ENCODE measurements at places on chromosomes 11 and 22.

- DNase-seq = no peak
These were observed 17.1 kb upstream of the CCT8L2 start for GRCh38 chr22:16609548-16610261.

- no peak for DNase-seq
These were observed 24.8 kb upstream of the CLDN5 start for GRCh38 chr22:19548964-19549363.

GRCh38 chr11:119422809-119423508, at the start of gene THY1:
Gene THY1, minus strand, starts transcription at chr11:119423172. Its CDS starts 2,267 bp downstream, at chr11:119420905.
- no peak for DNase-seq

GRCh38 chr22:38462960-38463784, 4.7 kb upstream of the KDELR3 start:
- DNase-seq = no peak

GRCh38 chr22:37019309-37020191, at the start of the genes MPST and TST:
Gene MPST, plus strand, starts transcription at chr22:37019742. Its CDS starts 95 bp downstream, at chr22:37019837.
Gene TST, minus strand, starts transcription at chr22:37019447. Its CDS starts 715 bp downstream, at chr22:37018732.
- DNase-seq = no peak

- DNase-seq = no peak
These were observed 32.6 kb downstream of the MYO18B start for GRCh38 chr22:25774575-25775026.

DNA sequence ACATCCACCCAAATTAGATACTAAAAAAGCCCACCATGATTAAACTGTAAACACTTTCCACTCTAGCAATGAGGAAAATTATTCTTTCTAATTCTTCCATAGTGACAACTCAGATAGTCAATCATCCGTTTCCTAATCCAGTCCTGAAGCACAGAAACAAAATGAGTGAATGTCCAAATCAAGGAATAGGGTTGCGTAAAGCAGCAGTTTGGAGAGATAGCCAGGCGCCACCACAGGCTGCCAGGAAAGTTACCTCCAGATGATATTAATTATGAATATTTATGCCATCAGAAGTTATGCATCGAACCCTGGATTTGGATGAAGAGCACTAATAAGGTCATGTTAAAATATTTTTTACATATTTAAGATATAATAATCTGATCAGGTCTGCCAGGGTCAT, 63.2 kb downstream of the ETS1 start:
- no peak for DNase-seq

DNA sequence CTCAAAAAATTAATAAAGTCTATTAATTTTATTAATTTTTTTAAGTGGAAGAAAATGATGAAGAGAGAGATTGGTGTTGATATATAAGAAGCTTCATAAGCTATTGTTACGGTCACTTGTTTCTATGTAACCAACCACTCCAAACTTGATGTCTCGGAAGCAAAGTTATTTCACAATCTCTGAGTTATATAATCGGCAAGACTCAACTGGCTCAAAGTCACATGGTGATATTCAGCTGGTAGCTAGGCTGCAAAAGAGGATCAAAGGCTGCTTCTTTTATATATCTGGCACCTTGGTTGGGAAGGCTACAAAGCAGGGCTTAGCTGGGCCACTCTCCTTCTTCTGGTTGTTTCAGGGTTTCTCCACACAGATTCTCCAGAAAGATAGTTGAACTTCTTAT, 245.1 kb upstream of the ARHGAP42 start:
- DNase-seq = no peak

GRCh38 chr11:16893456-16894066, 120.7 kb downstream of the PLEKHA7 start:
- DNase-seq = no peak

- no peak for DNase-seq
These were observed 9.6 kb upstream of the TPST2 start for GRCh38 chr22:26599505-26599904.

GRCh38 chr11:130872102-130872501, 44.2 kb downstream of the SNX19 start:
- DNase-seq = no peak

- no peak for DNase-seq
These were observed 51.4 kb upstream of the CRYBB3 start for GRCh38 chr22:25148149-25148691.

DNA sequence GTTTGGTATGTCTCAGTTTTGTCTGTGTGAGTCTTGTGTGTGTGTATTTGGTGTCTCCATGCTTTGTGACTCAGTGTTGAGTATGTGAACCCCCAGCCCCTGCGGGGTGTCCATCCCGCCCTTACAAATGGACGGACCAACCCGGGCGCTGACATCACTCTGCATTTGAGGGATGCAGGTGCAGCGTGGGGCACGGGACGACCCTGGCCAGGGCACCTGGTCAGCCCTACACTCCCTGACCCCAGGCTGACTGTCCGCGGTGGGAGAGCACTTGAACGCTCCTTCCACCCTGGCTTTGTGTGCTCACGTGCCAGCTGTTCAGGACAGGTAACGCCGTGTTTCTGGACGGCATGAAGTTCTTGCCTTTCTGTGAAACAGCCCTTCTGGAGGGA, 369.0 kb downstream of the BRD1 start:
- DNase-seq = no peak

DNA sequence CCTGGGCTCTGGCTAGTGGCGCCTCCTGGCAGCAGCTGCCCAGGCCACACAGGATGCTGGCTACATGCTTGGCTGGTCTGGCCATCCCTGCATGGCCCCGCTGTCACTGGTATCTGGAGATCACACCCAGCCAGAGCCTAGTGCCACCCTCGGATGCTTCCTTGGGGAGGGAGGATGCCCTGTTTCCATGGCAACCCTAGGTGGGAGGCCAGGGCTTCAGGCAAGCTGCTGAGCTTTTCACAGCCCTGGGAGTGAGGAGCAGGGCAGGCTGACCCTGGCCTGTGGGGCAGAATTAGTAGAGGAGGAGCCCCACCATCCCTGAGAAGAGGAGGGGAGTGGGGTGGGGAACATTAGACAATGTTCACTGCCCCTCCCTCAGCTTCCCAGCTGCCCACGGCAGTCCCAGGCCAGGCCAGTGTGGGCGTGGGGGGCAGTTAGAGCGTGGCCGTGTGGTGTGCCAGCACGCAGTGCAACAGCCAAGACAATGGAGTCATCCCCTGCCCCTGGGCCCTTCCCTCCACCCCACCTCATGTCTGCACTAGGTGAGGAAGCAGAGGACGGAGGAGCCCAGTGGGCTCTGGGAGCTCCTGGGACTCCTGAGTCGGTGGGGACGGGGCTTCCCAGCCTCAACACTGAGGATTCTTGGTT, 50.4 kb downstream of the PARVB start:
- DNase-seq = no peak

GRCh38 chr11:19683141-19683805, 29.4 kb upstream of the NAV2 start:
- DNase-seq = no peak

DNA sequence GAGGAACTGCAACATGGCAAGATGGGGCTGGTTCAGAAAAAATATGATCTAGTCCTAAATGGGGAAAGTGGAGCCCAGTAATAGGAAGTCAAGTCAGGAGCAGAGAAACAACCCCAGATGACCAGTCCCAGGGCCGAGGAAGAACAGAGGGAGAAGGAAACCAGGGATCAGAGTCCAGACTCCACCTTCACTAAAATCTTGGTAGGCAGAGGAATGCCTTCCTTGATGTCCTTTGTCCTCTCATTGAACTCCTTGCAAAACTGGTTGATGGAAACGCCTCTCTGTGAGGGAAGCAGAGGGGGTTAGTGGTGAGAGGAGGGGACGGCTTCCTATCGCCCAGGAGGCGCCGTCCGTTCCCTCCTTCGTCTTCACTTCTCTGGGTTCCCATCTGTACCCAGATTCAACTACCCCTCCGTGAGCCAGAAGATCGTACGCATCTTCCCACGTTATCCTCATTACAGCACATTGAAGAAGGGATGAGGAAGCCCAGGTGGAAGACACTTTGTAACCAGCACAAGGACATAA, 607 bp downstream of the MRPL11 start:
- no peak for DNase-seq

GRCh38 chr11:47276923-47277322, 7.0 kb downstream of the MADD start:
- DNase-seq = no peak

DNA sequence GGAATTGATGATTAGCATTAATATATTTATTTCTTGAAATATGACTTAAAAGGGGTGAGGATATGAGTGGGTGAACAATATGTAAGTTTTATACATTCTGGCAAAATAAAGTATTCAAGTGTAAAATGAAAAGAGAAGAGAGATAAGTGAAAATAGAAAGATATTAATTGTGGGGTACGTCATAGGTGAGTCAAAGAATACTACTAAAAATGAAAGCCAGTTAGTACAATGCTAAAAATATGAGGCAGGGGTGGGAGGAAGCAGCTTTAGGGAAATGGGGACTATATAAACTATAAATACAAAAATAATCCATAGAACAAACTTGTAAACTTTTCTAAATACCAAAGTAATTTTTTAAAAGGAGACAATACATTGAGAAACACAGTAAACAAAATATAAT, 661.4 kb downstream of the CNTN5 start:
- DNase-seq = no peak

DNA sequence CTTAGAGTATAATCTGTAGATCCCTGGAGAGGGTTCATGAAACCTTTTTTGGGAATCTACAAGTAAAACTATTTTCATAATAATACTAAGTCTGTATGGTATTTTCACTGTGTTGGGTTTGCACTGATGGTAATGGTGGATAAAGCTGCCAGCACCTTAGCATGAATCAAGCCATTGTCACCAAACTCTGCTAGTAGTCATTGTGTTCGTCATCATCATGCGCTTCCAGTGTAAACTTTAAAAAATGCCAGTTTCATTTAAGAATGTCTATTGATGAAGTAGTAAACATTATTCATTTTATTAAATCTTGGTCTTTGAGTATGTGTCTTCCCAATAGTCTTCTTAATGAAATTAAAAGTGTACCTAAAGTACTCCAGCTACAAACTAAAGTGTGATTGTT, 15.0 kb downstream of the ALKBH3 start:
- DNase-seq = no peak

DNA sequence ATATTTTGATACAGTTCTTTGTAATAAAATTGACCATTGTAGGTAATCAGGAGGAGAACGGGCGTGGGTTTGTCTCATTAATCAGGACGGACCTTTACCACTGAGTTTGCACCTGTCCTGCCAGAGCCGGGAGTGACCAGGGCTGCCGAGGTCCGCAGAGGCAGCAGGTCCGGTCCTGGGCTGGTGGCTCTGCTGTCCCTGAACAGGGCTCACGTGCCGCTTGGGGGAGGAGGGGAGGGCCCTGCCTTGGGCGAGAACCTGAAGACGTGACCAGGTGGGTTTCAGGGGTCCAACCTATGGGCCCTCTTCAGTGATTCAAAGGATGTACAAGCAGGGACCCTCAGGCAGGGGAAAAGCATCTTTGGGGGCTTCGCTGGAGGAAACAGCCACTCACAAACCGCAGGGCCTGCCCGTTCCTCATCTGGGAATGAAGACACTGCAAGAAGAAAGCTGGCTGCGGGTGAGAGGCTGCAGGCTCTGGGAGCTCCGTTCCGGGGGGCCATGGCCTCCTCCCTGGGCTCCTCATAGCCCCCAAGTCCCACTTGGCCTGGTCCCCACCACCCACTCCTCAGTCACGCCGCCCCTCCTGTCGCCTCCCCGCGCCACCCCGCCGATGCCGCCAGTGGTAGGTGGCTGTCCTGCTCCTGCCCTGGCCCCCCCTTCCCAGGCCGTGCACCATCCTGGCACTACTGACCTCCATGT, 9.2 kb downstream of the CRELD2 start:
- DNase-seq = no peak

- no peak for DNase-seq
These were observed 36.3 kb downstream of the BCR start for GRCh38 chr22:23216461-23217170.

DNA sequence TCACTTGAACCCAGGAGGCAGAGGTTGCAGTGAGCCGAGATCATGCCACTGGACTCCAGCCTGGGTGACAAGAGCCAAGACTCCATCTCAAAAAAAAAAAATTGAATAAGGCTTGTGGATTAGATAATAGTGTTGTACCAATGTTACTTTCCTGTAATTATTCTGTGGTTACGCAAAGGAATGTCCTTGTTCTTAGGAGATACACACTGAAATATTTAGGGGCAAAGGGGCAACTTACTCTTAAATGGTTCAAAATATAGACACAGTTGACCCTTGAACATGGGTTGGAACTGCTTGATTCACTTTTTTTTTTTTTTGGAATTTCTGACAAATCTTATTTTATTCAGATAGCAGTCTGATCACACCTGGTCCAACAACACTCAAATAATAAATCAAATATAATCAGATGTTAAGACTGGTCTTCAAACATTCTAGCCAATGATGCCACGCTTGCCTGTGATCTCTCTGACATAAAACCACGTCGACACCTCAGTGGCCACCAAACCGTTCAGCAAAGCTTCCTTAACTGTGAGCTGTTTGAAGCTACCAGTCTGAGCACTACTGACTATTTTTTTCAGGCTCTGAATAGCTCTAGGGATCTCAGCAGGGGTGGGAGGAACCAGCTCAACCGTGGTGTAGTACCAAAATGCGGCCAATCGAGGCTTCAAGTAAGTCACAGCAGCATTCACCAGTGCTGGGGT, 710 bp downstream of the ATP5MGL start:
- DNase-seq = no peak

DNA sequence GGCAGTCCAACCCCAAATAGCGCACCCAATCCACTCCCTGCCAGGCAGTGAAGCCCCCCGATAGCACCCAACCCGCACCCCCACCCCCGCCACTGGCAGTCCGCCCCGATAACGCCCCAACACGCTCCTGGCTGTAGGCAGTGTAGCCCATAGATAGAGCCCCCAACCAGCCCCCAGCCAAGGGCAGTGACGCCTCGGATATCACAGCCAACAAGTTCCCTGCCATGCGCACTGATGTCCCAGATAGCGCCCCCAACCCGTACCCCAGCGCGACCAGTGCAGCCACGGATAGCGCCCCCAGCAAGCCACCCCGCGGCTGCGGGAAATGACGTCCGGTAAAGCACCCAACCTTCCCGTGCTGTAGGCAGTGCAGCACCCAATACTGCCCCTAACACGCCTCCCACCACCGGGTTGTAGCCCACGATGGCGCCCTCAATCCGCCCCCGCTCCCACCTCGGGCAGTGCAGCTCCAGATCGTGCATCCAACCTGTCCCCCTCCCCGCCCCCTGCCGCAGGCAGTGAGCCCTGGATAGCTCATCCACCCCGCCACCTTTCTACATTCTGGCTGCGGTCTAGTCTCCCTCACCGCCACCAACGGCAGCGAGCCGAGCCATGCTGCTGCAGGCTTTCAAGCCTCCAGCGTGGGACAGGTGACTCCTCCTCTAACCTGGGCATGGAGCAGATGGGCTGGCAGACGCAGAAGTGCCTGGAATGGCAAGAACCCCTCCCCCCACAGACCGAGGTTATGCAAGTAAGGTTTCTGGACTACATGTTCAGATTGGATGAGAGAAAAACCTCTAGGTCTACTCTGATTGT, 625 bp downstream of the RFPL2 start:
- DNase-seq = no peak

GRCh38 chr11:46663277-46663940, 37.0 kb downstream of the ARHGAP1 start:
- DNase-seq = no peak

GRCh38 chr11:63866211-63866610, 27.3 kb downstream of the MARK2 start:
- no peak for DNase-seq

DNA sequence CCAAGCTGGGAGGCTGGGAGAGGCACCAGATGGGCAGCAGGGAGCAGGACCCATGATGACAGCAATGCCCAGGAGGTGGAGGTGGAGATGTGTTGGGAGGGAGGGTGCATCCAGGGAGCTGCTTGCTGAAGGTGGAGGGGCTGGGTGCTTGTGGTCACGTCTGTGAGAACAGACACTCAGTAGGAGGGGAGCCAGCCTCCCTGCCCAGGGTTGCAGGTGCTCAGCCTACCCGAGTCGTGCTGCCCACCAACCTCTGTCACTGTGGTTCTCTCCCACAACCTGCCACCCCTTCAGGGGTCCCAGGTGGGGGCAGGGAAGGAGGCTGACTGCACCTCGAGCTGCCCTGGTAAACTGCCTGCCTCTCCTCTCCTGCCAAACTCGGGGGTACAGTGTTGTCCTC, 5.5 kb downstream of the PRDX5 start:
- DNase-seq = no peak
